GOT3 (cell line): ENCODE measurements at places on chromosomes 3 and 15.

GRCh38 chr3:55203006-55203405, 275.1 kb upstream of the LRTM1 start:
- DNase-seq, result no peak

DNA sequence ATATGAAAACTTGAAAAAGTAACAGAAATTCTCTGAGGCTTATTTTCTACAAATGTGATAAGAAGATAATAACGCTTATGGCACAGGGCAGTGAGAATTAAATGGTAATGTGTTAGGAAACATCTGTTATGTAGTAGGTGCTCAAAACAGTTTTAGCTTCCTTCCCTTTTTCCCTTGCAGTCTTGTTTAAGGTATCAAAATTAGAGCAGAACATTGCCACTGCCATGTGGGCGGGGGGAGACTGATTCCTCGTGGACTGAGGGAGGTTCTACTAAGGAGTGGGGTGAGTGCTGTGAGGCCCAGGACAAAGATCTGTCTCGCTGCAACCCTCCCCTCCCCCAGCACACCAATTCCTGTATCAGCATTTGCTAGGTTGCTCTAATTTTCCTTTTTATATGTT, 702.4 kb downstream of the TUSC7 start:
- no peak for DNase-seq

GRCh38 chr15:77255385-77255784, 164.5 kb downstream of the PEAK1 start:
- DNase-seq, result no peak

GRCh38 chr15:86077070-86077469, 2.6 kb upstream of the AGBL1 start:
- DNase-seq, result no peak

DNA sequence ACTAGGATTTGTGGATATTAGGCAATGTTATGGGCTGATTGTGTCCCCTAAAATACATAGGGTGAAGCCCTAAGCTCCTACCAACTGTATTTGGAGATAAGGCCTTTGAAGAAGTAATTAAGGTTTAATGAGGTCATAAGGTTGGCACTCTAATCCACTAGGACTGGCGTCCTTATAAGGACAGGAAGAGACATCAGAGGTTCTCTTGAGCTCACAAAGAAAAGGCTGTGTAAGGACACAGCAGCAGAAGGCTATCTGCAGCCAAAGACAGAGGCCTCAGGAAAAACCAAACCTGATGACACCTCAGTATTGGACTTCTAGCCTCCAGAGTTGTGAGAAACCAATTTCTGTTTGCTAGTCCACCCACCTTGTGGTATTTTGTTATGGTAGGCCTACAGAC, 416.7 kb downstream of the ZBTB20 start:
- no peak for DNase-seq
